ENCODE measurements at places on chromosomes 3 and 15. TPM values are rescaled to one million over a fixed set of nuclear protein-coding genes. Genes with fewer than 3 reads are reported as not detected.

Gene DAPK2
- 7.0 TPM for total RNA-seq

Gene CAV3
- total RNA-seq = not detected

Gene SPG21
- 97.7 TPM for total RNA-seq

Gene PPP1R14D
- not detected for total RNA-seq

Gene RPL14
- 216 TPM for total RNA-seq

Gene KIF7
- 8.8 TPM for total RNA-seq

Gene CLRN1
- total RNA-seq = not detected

Gene CNBP
- total RNA-seq = 230 TPM

Gene SHC4
- 0.39 TPM for total RNA-seq

Gene MYO5C
- 0.20 TPM for total RNA-seq

Measured in subcutaneous preadipocyte (primary cell).